ENCODE measurements at places on chromosomes 5 and 9. TPM values are rescaled to one million over a fixed set of nuclear protein-coding genes. Genes with fewer than 3 reads are reported as not detected.

Gene NPR3
- not detected for total RNA-seq

Gene IL5
- total RNA-seq = 0.71 TPM

Gene PPIC
- not detected for total RNA-seq

Gene SV2C
- 0.03 TPM for total RNA-seq

Gene F2RL2
- total RNA-seq = not detected

Gene RELL2
- total RNA-seq = 36.9 TPM

Gene IL13
- 1.6 TPM for total RNA-seq

Measured in activated CD8-positive, alpha-beta T cell treated with anti-CD3 and anti-CD28 coated beads, Interleukin-2, amount 10 ng/mL, durations not matched to agents 7 days and 5 days (primary cell).